GOT3 (cell line): ENCODE measurements at places on chromosomes 3 and 15.

DNA sequence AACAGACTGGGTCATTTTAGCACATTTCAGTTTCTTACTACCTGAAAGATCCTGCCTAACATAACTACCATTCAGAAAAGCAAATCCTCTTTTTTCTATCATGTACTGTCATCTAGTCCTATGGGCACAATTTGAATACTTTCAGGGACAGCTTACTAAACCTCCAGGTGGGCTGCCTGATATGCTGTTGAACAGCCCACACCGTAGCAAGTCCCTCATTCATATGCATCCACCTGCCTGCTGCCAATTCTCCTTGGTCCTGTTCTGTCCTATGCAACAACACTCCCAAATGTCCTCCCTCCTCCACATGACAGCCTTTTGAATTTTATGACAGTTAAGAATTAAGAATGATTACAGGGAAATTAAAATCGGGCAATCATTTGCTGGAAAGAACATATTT lies 137.9 kb downstream of the KCNAB1 start:
- no peak for DNase-seq

DNA sequence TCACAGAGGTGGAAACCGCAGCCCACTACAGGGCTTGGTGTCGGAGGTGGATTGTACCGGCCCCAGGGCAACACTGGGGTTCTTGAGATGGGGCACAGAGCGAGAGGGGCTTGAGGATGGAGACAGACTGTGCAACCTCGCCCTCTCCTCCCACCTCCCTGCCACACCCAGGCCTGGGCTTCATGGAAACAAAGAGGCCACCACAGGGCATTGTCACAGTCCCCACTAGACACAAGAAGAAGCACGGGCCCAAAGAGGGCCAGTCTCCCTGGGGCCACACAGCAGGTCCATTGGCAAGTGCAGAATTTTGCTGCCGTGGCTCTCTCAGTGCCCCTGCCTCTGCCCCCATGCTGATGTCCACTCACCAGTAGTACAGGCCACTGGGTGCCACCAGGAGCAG lies 4.1 kb upstream of the CALML4 start:
- no peak for DNase-seq

DNA sequence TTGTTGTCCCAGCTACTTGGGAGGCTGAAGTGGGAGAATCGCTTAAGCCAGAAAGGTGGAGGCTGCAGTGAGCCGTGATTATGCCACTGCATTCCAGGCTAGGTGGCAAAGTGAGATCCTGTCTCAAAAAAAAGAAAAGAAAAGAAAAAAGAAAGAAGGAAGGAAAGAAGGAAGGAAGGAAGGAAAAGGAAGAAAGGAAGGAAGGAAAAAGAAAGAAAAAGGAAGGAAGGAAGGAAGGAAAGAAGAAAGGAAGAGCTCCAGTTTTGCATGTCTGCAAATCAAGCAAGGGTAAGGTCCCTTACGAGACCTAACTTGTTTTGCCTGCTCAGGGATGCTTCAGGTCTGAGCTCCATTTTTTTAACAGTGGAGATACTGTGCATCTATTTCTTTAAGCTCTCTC lies 3.6 kb upstream of the XIRP1 start:
- DNase-seq: no peak

- DNase-seq: no peak
Measured at GRCh38 chr3:149792452-149793270, at the start of gene ANKUB1. Gene ANKUB1, minus strand, starts transcription at chr3:149792554. Its CDS starts 188 bp downstream, at chr3:149792366.
